ENCODE measurements at places on chromosomes 1 and 21.
A peak's percentile ranks its signal among the peaks of the same experiment; 100 is the strongest.

DNA sequence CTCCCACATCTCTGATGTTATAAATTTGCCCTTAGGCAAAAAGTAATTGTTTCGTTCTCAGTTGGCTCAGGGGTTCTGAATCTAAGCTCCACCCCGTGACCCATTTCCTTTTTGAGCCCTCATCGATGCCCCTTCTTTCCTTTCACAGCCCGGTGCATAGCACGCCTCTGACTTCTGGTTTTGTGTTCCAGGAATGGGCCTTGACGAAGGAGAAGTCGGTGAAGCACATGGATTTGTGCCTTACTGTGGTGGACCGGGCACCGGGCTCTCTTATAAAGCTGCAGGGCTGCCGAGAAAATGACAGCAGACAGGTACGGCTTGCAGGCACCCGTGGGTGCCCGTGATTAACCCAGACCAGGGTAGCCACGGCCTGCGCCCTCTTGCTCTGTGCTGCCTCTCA lies 151.9 kb downstream of the PGBD5 start:
- no peak for DNase-seq

GRCh38 chr1:223006917-223007648 lies 136.0 kb downstream of the TLR5 start:
- DNase-seq = no peak

DNA sequence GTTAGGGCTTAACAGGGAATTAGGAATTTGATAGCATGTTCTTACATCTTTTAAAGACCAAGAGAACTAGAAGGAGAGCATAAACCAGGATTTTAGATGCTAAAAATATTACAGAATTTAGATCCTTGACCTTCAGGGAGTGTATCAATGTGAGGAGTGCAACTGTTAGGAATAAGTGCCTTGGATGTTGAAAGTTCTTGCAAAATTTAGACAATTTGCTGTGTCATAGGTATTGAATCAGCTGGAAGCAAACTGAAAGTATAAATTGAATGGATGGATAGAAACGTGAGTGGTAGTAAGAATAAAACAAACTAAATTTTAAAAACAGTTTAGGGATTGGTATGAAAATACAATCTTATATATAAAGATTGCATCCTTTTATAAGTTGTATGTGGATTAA lies 27.7 kb downstream of the PPP1R12B start:
- peak; percentile 16 for DNase-seq

- DNase-seq = no peak
These were observed 95.0 kb downstream of the FCRL5 start for GRCh38 chr1:157457279-157457678.

- no peak for DNase-seq
These were observed 66.3 kb downstream of the RAVER2 start for GRCh38 chr1:64811131-64811530.

DNA sequence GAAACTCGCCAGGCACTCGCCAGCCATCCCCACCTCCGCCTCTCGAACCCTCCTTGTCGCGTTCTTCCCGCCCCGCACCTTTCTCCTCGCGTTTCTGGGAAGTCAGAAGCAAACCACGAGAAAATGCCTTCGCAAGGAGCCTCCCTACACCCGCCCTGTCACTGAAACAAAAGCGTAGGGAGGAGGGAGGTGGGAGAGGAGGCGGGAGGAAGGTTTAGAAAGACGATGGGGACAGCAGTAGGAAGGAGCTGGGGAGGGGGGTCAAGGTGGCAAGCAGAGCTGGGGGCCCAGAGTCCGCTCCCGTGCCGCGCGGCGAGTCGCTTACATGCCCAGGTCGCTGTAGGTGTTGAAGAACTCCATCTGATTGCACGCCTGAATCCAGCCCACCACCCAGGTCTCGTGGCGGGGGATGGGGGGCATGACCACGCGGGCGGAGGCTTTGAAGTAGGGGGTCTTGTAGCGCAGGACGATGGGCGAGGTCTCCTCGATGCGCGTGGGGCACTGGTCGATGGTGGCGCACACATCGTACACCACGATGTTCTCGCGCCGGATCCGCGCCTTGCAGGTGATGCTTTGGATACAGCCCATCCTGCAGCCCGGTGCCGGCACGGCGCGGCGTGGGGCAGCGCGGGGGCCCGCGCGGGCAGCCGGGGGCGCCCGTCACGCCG lies 1.0 kb downstream of the FAM78B start:
- no peak for DNase-seq

- DNase-seq = peak; percentile 32
These were observed 776 bp downstream of the KDM1A start for GRCh38 chr1:23019863-23020625.

DNA sequence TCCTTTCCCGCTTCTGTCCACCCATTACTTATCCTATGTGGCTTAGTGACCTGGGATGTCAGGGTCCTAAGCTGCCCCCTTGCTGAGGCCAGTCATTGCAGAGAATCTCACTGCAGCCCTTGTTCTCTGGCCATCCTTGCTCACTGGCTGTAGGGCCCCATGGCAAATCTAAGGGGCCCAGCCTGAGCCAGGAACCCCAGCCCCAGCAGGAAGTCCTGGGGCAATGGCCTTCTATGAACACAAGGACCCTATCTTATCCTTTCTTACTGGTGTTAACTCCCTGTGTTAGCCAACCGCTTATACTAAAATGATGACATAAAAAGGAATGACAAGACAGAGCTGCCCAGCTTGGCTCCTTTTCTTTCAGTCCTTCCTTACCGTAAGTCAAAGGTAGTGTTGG lies 29.9 kb downstream of the DHCR24 start:
- DNase-seq = no peak
